Stimulated activated CD8-positive, alpha-beta memory T cell treated with anti-CD3 and anti-CD28 coated beads, Interleukin-4, amount 100 ng/mL, for 4 hours (primary cell): ENCODE measurements at places on chromosomes 5 and 9.
A peak's percentile ranks its signal among the peaks of the same experiment; 100 is the strongest.

DNA sequence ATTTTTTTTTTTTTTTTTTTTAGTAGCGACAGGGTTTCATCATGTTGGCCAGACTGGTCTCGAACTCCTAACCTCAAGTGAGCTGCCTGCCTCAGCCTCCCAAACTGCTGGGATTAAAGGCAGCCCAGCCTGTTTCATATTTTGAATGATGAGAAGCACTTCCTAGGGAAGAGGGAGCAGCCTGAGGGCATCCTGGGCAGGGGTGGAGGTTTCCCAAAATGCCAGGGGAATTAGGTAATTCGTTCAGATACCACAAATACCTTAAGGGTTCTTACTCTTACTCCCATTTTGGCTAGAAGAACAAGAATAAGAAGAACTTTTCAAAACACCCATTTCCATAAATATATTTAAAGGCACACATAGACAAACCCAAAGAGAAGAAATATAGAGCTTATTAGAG, 29.5 kb upstream of the RAPGEF1 start:
- DNase-seq: no peak

GRCh38 chr9:72871685-72872084, 81.2 kb downstream of the ALDH1A1 start:
- no peak for DNase-seq

DNA sequence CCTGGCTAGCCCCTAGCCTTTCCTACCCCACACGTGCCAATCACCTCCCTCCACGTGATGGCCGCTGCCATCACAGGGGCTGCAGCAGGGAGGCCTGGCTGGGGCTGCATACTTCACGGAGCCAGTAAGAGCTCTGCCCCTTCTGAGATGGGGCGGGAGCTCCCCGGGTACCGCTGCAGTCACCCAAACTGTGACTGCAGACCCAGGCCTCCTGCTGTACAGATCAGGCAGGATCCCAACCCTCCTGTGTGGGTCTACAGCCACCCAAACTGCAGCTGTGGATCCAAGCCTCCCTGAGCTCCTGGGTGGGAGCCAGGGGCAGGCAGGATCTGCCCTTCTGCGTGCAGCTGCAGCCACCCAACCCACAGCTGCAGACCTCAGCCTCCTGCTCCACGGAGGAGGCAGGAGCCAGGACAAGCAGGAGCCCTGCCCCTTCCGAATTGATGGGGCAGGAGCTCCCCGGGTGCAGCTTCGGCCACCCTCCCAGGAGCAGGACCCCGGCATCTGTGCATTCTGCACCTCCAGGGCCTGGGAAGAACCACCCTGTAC, 3.2 kb upstream of the BTNL9 start:
- DNase-seq: no peak

DNA sequence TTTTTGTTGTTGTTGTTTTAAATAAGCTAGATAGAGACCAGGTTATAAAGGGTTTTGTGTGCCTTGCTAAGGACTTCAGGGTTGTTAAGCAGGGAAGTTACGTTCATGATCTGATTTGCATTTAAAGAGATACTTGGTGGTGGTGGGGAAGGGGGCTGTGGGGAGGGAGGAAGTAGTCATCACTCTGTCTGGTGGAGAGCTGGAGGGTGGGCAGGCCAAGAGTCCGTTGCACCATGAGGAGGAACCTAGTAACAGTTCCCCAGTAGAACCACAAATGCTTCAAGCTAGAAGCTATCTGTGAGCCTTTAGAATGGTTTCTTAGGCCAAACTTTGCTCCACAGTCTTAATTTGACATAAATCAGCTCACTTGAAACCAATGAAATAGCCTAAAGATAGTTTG, 18.7 kb upstream of the ROPN1L start:
- no peak for DNase-seq

GRCh38 chr5:59092758-59093157, 509.9 kb downstream of the RAB3C start:
- DNase-seq: no peak

DNA sequence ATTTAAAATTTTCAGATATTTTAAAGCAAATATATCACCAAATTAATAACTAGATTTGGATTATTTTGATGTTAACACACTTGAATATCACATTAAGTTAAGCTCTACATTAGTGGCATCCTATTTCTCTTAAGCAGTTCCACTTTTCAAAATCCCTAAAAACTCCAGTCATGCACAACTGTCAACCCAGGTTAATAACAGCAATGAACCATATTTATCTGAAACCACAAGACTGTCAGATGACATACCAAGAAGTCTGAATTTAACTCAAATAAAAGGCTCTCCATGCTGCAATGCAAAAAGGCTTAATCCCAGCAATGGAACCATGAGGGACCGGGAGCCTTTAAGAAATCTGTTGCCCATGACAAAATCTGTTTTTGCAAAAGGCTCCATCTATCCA, 27.5 kb downstream of the FNIP1 start:
- DNase-seq: no peak

- DNase-seq: no peak
Observed at GRCh38 chr5:123454259-123454911, 31.2 kb upstream of the CEP120 start.

DNA sequence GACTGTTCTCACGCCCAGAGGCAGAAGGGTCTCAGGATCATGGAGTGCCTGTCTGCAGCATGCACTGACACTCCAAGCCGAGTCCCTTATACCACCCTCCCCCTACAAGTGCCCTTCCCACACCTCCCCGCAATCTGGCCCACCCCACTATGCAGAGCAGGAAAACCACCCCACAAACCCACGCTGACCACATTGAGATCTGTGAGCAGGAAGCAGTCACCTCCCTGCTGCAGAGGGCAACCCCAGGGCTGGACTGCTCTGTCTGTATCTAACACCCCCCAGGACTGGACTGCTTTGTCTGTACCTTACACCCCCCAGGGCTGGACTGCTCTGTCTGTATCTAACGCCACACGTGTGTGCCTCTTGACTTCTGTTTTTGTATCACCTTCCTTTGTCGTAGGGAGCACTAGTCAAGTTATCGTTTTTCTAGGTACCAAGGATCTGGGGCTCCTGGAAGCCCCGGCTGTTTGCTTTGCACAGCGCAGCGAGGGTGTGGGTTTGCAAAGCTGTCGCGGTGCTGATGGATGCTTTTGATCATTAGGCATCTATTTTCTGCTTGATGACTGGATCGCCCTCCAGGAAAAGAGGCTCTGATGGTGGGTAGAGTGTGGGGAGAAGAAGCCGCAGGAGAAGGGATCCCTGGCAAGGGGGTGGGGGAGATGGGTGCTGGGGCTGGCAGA, 21.5 kb downstream of the OLFM1 start:
- no peak for DNase-seq

- no peak for DNase-seq
Observed at GRCh38 chr5:988322-988721, 20.3 kb upstream of the NKD2 start.

GRCh38 chr9:136571531-136571930, 25.7 kb upstream of the NOTCH1 start:
- DNase-seq: no peak

GRCh38 chr5:67361932-67362729, 165.5 kb upstream of the CD180 start:
- no peak for DNase-seq

GRCh38 chr9:90966480-90967144, 165.0 kb downstream of the SYK start:
- DNase-seq: no peak

DNA sequence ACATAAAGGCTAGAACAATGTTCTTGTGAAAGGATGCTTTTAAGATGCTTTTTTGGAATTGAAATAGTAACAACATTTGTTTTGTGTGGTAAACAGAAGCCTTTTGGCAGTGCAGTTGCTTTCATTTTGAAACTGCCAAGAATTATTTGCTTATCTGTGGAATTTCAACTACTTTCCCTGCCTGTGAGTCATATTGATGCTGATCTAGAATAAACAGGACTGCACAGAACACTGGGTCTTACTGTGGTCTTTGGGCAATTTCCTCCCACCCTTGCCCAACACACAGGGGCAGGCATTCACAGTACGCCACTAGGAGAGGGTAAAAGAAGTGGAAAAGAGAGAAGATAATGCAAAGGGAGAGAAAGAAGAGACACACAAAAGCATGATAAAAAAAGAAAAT, 483.7 kb downstream of the ELAVL2 start:
- no peak for DNase-seq

GRCh38 chr5:52789851-52790250, 2.1 kb downstream of the ITGA1 start:
- DNase-seq: no peak

- no peak for DNase-seq
Observed at GRCh38 chr9:70673844-70674243, 259.4 kb upstream of the KLF9 start.

GRCh38 chr9:110111868-110112267, 96.1 kb downstream of the C9orf152 start:
- no peak for DNase-seq

- no peak for DNase-seq
Observed at GRCh38 chr9:12095931-12096330, 597.3 kb upstream of the TYRP1 start.

- no peak for DNase-seq
Observed at GRCh38 chr9:123220127-123220526, 48.3 kb downstream of the STRBP start.

DNA sequence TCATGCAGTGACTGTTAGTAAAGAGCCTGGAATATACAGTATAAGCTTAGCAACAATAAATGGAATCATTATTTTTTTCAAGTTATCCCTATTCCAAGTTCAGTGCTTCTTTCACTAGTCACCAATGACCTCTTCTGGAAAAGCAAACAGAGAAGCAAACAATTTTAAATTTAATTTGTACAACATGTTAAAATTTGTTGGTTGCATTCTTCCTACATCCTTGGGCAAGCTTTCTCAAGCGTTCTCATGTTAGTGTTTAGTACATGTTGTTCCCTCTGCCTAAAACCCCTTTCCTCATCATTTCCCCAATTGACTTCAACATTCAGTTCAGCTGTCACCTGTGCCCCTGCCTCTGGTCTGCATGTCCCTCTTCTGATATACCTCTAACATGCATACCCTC, 123.4 kb downstream of the SEC61B start:
- DNase-seq: no peak

- no peak for DNase-seq
Observed at GRCh38 chr5:92559331-92559730, 1021.7 kb downstream of the NR2F1-AS1 start.

- DNase-seq: peak; percentile 7
Observed at GRCh38 chr5:55994495-55994997, at the start of gene IL6ST. IL6ST (minus strand) TSS chr5:55994963; CDS start chr5:55976278, 18,685 bp downstream.

- DNase-seq: no peak
Observed at GRCh38 chr9:33868440-33868973, 51.5 kb downstream of the UBE2R2 start.

- DNase-seq: no peak
Observed at GRCh38 chr9:95813923-95814322, 61.6 kb upstream of the ERCC6L2 start.

- no peak for DNase-seq
Observed at GRCh38 chr5:122312591-122313406, 762 bp downstream of the SNCAIP start.

DNA sequence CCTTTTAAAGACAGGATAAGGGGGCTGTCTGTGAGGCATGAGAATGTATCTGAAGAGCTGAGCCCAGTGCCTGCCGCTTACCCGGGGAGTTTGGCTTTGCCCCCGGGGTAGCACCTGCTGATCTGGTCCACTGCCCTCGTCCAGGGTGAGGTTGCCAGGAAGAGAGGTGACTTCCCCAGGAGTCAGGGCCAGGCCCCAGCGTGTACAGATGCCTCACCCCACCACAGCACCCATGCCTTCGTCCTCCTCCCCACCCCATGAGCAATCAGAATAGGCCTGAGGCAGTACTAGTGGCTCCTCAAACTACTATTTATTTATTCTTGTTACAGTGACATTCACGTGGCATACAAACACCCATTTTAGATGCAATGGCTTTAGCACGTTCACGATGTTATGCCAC, 15.7 kb upstream of the AIF1L start:
- no peak for DNase-seq

DNA sequence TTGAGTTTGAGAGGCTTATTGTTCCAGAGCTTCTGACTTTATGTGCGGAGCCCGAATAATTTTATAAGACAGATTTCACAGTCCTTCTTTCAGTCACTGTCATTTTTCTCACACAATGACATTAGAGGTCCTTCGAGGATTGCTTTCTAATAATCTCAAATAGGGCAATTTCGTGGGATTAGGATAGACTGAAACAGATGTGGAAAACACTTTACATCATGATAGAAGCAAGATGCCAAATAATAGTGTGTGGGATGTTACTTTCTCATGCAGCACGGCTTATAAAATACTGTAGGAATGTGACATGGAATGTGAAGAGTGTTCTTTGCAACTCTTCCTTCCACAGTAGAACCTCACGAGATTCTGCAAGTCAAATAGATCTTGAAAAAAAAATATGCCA, 451.3 kb downstream of the SEMA5A start:
- DNase-seq: no peak

- DNase-seq: no peak
Observed at GRCh38 chr5:61964201-61964600, 341.8 kb upstream of the KIF2A start.

GRCh38 chr5:68027519-68027918, 188.0 kb upstream of the PIK3R1 start:
- DNase-seq: no peak

DNA sequence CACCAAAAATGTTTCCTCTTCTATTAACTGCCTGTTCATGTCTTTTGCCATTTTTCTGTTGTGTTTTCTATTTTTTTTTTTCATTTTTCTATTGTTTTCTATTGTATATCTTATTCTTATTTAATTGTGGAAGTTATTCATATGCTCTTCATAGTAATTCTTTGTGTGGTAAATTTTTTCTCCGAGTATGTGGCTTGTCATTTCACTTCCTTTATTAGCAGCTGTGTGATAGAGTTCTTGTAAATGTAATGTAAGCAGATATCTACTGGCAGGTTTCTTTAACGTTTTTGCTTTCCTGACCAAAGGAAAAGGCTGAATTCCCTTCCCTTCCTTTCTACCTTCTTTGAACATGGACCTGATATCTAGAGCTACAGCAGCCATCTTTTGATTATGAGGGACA, 5.8 kb upstream of the PLPP1 start:
- no peak for DNase-seq

DNA sequence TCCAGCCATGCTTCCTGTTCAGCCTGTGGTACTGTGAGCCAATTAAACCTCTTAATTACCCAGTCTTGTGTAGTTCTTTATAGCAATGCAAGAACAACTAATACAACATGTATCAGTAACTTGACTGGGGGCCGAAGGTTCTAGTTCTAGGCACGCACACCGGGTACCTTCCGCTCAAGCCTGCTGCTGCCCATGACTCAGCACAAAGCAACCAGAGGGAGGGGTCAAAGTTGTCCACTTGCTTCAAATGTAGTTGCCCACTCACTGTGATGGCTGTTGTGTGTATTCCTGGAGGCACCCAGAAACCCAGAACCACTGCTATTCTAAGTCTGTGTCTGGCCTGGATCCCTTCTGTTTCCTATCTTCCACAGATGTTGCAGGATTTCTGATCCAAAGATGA, 222.6 kb downstream of the FRMD3 start:
- DNase-seq: no peak

DNA sequence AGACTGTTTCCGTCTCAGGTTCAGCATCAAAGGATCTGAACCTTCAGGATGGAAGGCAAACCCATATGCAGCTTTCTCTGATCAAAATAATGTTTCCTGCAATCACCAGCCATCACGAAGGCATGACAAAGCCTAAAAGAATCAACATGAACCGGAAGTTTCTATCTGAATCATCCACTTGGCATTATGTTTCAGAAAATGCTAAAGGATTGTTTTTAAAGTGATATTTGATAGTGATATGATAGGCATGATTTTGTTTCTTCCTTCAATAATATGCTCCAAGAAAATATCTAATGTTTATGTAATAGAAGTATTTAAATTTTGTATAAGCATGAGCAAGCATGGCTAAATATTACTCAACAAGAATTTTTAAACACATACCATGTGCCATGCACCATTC, 219.6 kb downstream of the PLK2 start:
- DNase-seq: no peak

GRCh38 chr5:81800797-81801196, 49.9 kb upstream of the SSBP2 start:
- no peak for DNase-seq
